Retinal pigment epithelial cell (primary cell): ENCODE measurements at places on chromosomes 5 and 9.

GRCh38 chr5:38776149-38776896 lies 69.5 kb upstream of the OSMR start:
- DNase-seq = no peak

GRCh38 chr9:17230646-17231045 lies 95.8 kb downstream of the CNTLN start:
- no peak for DNase-seq

GRCh38 chr5:54860321-54860720 lies 125.1 kb downstream of the ESM1 start:
- DNase-seq = no peak

DNA sequence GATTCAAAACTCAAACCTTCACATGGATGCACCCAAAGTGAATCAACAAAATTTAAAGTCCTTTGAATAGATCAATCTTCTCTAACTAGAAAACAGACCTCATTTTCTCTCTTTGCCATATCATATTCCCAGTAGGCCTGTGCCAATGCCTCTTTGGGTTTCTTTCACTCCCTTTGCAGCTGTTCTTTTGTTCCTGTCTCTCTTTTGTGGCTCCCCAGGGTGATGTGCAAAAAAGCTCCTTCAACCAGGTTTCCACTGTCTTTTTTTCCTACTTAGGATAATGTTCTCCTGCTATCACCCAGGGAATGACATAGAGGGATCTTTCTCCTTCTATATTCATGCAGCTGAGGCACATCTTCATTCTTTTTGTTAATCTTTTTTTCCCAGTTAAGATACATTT lies 54.6 kb downstream of the MARCHF3 start:
- DNase-seq = no peak

GRCh38 chr9:8627976-8628679 lies 828.5 kb upstream of the DMAC1 start:
- no peak for DNase-seq

- DNase-seq = no peak
These were observed 1173.2 kb downstream of the TAF11L14 start for GRCh38 chr5:18807256-18808149.

GRCh38 chr5:139443831-139444453 lies 4.6 kb upstream of the DNAJC18 start:
- DNase-seq = peak; percentile 71

DNA sequence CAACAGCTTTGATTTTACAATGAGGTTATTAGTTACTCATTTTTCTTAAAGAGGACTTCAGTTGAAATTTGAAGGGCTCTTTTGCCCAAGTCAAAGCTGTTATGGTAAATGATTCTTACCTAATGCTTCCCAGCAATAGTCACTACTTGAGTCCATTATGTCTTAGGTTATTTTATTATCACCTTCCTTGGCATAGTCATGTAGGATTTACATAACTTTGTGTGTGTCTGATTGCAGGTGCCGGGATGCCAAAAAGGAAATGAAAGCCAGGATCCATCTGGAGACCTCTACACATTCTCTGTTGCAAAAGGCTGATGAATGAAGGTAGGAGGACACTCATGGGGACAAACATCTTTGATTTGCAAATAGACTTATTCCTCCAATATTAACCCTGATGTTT lies 38.8 kb upstream of the PLPPR1 start:
- DNase-seq = no peak

DNA sequence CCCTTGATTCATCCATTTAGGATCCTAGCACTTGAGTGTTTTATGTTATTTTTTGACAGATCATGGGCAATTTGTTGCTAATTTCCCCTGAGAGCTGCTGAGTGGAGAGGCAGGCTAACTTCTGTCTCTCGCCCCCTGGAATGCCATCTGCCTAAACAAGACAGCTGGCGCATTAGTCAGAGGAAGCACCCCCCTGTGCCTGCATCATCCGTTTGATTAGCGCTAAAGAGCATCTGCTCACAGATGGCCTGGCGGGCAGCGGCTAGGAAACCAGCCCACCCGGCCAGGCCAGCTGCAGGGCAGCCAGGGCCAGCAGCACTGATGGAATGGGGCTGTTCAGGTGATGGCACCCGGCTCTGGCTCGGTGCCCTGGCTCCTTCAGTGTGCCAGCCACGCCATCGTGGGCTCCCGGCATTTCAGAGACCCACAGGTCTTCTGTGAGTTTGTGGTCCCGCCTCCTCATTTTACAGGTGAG lies 22.9 kb upstream of the ASS1 start:
- DNase-seq = no peak

DNA sequence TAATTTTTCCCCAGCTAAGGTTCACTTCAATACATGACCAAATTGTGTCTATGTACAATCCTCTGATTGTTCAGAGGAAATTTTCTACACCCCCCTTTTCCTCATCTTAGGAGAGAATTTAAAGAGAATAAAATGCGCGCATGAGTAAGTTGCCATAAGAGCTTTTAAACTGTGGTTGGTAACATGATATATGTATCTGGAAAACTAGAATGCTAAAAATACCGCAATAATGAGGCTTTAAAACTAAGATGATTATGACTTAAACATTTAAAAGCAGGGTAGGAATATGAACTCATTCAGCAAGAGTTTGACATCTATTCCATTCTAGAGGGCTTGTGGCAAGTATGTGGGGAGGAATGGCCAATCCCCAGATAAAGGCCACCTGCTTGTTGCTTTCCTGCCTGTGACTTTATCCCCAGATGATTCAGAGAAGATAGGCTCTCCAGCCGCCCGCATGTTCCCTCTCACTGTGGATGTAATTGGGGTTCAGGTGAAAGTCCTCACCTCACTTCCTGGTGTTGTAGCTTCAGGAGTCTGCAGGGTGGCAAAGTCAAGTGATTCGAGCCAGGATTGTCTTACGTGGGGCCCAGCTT lies 26.5 kb upstream of the BASP1 start:
- peak; percentile 85 for DNase-seq

DNA sequence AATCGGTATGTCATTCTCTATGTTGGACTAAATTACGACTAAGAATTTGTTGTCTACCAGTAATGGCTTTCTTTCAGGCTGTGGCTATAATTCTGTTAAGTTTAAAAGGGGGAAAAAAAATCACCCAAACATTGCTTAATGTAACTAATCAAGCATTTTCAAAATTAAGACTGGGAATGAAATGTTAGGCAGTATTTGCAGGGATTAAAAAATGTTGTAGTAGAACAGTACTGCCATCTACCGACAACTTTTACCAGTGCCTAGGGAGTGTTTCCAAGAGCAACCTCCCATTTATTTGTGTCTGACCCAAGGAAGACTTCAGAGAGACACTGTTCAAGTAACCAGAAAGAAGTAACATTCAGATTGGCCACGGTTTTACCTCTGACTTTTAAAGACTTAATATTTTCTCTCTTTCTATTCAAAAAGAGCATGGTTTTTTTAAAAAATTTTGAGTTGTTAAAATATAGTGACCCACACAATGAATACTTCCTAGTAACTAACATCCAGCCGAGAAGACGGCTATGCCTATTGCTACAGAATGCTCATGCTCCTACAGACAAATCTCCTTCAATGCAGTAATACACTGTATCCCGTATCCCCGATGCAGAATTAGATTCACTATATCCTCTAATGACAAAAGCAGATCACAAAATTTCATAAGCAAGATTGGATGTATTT lies 92.4 kb downstream of the ARL15 start:
- peak; percentile 21 for DNase-seq

- DNase-seq = no peak
These were observed 45.5 kb downstream of the HTR1A start for GRCh38 chr5:63916786-63917185.

- no peak for DNase-seq
These were observed 342.7 kb downstream of the DIRAS2 start for GRCh38 chr9:90299968-90300367.

GRCh38 chr5:135356522-135357318 lies 42.3 kb downstream of the MACROH2A1 start:
- no peak for DNase-seq

- DNase-seq = peak; percentile 28
These were observed 645 bp downstream of the SAP30L start for GRCh38 chr5:154446195-154447088.

GRCh38 chr9:123341816-123342215 lies 14.2 kb upstream of the CRB2 start:
- no peak for DNase-seq

DNA sequence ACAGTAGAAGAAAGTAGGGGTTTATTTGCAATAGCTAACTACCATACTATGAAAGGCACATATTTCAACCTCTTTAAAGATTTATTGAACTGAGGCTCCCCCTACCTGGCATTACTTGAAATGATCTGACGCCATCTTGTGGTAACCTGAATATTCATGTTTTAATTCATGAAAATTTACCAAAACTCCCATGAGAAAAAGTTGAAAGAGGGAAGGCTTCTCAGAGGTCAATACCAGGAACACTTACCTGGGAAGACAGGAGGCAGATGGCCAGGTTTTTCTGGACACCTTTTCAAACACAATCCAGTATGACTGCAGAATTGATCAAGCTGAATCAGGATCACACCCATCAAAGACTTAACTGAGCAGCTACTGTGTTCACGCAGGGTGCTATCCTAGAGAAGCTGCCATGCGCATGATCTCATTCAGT lies 9.4 kb downstream of the PRELID2 start:
- no peak for DNase-seq

DNA sequence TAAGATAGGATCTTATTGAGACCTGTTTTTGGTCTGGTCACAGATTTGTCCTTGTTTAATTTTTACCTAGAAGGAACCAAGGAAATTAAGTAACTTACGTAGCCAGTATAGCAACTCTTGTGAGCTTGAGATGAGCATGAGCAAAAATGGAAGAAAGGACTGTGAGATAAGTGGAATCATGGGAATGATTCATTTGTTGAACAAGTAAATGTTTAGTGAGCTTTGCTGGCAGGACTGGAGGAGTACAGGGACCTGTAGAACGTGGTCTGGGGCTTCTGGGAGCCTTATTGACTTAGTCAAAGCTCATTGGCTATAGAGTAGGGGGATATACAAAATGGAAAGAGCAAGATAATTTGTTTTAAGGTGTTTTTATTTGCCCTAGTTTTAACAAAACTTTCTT lies 3.0 kb downstream of the RAD23B start:
- DNase-seq = no peak

- DNase-seq = no peak
These were observed 40.8 kb upstream of the ADAMTS19 start for GRCh38 chr5:129419292-129419691.

DNA sequence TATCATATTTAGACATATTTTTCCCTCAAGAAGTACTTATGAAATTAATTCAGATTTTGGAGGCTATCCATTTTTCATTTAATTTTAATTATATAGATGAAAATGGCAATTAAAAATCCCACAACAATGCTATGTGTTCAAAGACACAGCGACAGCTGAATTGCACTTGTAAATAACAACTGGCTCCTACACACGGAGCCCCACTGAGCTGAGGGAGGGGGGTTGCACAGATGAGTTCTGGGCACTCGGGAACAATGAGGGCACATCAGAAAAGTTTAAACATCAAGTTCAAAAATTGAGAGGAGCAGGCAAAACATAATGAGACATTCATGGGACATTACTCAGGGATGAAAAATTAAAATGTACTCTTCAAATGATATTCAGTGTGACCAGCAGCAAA lies 104.9 kb downstream of the MARCHF3 start:
- no peak for DNase-seq

DNA sequence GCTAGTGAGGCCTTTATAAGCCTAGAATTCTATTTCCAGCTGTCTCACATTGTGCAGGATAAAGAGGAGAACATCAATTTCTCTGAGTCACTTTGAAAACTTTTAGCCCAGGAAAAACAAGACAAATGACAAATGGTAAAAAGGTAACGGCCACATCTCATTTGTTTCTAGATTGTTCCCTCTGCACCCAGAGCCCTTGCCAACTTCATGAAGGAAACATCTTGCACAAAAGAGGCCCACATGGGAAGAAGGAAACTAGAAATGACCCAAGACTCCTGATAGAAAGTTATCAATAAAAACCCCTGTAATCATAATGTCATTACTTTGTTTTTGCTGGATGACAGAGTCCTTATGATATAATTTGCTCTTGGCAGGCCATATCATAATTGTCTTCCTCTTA lies 5.3 kb downstream of the DPYSL3 start:
- DNase-seq = no peak

- DNase-seq = no peak
These were observed 21.9 kb downstream of the ARRDC3 start for GRCh38 chr5:91361055-91361701.

- DNase-seq = no peak
These were observed 20.3 kb downstream of the FNBP1 start for GRCh38 chr9:130022566-130023143.

DNA sequence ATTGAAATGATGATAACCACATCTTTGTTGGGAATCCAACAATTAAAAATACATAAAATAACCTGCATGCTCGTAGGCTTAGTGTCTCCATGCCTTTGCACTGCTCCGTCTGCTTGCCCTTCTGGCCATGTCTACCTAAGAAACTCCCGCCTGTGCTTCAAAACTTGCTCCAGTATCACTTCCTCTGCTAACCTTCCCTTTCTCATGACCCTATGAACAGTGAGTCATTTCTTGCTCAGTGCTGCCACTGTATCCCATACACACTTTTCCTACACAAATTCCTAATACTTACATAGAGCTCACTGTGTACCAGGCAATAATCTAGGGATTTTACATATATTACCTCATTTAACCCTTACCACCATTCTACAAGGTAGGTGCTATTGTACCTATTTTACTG lies 33.5 kb downstream of the TMEM245 start:
- no peak for DNase-seq

GRCh38 chr9:89466451-89467277 lies 31.2 kb downstream of the SEMA4D start:
- DNase-seq = no peak

- DNase-seq = peak; percentile 79
These were observed 350.5 kb upstream of the DAB2 start for GRCh38 chr5:39775086-39775796.

- no peak for DNase-seq
These were observed 19.7 kb downstream of the ANP32B start for GRCh38 chr9:98002808-98003207.

DNA sequence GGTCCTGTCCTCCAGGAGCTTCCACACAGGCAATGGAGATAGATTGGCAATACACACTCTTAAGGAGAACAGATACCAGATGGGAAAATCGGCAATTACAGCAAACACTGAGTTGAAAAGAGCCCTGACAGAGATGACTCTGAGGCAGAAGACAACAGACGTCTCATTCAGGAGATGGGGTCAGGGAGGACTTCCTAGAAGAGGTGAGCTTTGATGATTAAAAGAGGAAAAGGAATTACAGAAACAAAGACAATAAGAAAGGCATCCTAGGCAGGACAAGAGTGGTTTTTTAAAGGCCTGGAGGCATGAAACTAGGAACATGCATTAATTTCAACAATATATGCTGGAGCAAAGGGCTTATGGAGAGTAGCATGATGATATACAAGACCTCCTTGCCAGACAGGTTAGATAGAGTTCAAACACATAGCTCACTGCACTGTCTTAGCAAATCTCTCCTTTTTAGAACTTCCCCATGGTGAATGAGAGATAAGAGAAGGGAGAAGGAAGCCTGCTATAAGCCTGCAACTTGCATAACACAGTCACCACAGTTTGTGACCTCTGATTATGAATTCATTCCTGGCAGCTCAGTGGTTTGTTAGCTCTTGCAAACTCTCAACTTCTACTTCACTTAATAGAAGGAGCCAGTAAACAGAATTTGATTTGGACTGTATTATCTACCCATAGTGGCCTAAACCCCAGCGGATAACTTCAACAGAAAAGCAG lies 48.5 kb downstream of the SIL1 start:
- DNase-seq = no peak
